Stimulated activated CD4-positive, alpha-beta T cell treated with anti-CD3 and anti-CD28 coated beads, Interleukin-1b, Interleukin-23, amount 100 ng/mL, for 1 hour (primary cell): ENCODE measurements at places on chromosomes 3 and 15.

- no peak for DNase-seq
These were observed 157.9 kb upstream of the BHLHE40 start for GRCh38 chr3:4821338-4821737.

GRCh38 chr15:89515477-89515876, 19.1 kb upstream of the RHCG start:
- DNase-seq: no peak

DNA sequence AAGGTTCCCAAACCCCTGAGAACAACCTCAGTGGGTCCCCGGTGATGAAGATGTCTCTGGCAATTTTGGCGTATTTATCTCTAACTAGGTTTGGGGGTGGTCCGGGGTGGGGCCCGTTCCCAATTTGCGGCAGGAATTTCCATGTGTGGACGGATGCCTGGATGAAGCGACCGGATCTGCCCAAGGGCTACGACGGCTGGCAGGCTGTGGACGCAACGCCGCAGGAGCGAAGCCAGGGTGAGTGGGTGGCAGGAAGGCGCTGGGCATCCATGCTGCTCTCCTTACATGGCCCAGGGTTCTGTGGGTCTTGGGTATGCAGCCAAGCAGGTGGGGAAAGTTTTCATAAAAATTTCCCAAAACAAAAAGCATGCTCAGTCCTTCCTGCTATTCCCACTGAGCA, 29.3 kb downstream of the TGM4 start:
- DNase-seq: no peak

- DNase-seq: no peak
These were observed 363.9 kb upstream of the SUCLG2 start for GRCh38 chr3:68018275-68018674.

- no peak for DNase-seq
These were observed 4.5 kb downstream of the IL17RB start for GRCh38 chr3:53850895-53851294.

DNA sequence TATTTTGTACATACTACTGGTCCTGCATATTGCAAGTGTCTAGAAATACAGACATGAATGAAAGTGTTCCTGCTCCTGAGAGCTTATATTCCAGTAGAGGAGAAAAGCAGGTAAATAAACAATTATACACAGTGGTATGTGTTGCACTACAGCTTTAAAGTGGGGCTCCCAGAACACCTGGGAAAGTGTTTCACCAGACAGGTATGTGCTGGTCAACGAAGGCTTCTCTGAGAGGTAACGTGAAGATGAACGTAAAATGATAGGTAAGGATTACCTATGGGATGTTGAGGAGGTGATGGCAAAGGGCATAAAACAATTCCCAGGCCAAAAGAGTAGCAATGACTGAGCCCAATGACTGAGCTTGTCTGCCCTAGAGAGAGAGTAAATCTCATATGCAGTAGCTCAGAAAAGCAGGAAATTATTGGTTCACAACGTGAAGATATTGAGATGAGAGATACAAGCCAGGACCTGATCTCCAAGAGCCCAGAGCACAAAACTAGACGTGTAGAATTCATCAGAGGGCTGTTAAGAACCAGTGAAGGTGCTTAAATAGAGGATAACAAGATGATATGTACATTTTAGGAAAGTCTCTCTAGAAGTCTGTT, 459.1 kb upstream of the BCHE start:
- no peak for DNase-seq

DNA sequence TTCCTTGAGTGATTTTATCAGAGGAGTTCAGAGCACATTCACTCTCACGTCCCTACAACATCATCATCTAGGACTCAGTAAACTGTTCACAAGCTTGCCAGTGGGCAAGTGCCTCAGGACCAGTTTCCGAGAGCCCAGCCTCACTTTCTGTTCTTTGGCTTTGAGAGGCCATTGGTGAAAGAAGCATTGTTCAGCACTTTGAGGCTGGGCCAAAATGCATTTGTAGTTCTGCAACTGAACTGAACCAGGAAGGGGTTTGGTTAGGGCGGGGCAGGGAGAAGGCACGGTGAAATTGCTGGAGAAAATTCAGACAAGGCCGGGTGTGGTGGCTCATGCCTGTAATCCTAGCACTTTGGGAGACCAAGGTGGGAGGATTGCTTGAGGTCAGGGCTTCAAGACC, 222.1 kb upstream of the CHRM5 start:
- no peak for DNase-seq

- no peak for DNase-seq
These were observed 43.0 kb upstream of the HEG1 start for GRCh38 chr3:125098611-125099291.

GRCh38 chr3:182393830-182394367, 399.4 kb upstream of the ATP11B start:
- no peak for DNase-seq

DNA sequence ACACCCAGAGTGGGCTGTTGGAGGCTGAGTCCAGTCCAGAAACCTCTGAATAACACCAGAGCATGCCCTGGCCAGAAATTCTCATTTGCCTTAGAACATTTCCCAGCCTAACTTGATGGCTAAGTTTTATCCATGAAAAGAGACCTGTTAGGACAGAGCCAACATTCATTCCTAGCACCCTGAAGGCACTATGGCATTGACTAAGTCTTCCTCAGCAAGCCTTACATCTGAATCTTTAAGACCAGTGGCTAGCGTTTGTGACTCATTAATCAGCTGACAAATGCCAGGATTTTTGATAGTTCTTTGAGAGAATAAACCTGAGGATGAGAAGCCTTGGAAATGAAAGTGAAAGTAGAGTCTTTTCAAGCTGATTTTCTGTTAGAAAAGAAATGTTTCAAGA, 1087.1 kb upstream of the ALCAM start:
- DNase-seq: no peak

- no peak for DNase-seq
These were observed 154.3 kb upstream of the IGF1R start for GRCh38 chr15:98493966-98494511.

- no peak for DNase-seq
These were observed 27.7 kb upstream of the IL20RB start for GRCh38 chr3:136929977-136930670.

GRCh38 chr15:85615930-85616329, 178.8 kb downstream of the KLHL25 start:
- DNase-seq: no peak

- DNase-seq: no peak
These were observed 50.9 kb downstream of the CAPN7 start for GRCh38 chr3:15256861-15257341.

- no peak for DNase-seq
These were observed 78.7 kb downstream of the CRYGS start for GRCh38 chr3:186465508-186465907.

- DNase-seq: no peak
These were observed 191.8 kb downstream of the CGGBP1 start for GRCh38 chr3:87867001-87867400.

DNA sequence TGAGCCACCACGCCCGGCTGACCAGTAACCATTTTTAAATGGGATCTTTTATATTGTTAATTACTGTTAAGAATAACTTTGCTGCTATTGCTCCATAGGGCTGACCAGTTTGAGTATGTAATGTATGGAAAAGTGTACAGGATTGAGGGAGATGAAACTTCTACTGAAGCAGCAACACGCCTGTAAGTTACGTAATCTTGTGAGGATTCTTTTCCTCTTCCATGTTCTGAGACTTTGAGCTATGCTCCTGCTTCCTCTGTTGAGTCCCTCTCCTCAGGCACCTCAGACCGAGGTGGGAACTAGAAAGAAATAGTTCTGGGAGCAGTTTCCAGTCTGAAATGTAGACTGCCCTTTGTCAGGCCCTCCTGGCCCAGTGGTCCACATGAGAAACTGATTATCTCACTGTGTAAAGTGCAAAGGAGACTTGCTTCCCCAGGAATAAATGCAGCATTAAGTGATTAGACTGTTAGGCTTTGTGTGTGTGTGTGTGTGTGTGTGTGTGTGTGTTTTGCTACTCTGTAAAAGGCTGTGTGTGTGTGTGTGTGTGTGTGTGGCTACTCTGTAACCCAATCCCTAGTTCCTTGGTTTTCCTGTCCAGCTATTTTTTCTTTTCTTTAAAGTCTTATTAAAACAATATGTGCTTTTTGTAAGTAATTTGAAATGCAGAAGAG, 5.2 kb downstream of the POLR2H start:
- no peak for DNase-seq

- DNase-seq: no peak
These were observed 108.8 kb downstream of the EPHA3 start for GRCh38 chr3:89216016-89216739.

DNA sequence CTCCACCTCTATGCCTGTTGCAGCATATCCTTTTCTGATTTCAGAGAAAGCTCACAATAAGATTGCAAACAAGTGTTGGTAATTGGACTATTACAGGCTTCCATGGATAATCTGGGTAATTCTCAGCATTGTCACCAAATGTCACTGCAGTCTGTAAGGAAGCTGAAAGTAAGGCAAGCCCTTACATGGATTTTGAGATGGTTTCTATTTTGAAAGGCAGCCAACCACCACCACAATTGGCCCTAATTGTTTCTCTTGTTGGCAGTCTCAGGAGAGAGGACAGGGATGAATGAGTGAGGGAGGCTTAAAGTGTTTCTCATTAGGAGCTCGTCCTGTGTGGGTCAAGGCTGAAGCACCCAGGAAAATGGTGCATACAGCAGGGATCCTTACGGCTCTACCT, 879.9 kb downstream of the TUSC7 start:
- no peak for DNase-seq

- DNase-seq: no peak
These were observed 61.4 kb downstream of the MFSD1 start for GRCh38 chr3:158863247-158863646.

DNA sequence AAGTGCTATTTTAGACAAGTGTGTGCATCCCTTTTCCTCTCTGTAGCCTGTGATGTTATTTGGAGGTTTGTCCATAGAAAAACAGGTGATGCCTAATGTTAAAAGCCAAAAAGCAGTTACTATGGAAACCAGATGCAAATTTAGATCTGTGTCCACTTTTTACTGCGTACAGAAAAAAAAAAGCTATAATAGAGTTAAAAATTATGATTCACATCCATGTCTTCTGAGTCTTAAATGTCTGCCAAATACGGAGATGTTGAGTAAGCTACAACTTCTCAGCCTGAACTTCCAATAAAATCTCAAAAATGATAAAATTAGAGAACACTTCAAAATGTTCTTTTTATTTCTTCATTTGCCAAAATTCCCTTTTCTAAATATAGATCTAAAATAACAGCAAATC, 74.2 kb upstream of the GAP43 start:
- no peak for DNase-seq

DNA sequence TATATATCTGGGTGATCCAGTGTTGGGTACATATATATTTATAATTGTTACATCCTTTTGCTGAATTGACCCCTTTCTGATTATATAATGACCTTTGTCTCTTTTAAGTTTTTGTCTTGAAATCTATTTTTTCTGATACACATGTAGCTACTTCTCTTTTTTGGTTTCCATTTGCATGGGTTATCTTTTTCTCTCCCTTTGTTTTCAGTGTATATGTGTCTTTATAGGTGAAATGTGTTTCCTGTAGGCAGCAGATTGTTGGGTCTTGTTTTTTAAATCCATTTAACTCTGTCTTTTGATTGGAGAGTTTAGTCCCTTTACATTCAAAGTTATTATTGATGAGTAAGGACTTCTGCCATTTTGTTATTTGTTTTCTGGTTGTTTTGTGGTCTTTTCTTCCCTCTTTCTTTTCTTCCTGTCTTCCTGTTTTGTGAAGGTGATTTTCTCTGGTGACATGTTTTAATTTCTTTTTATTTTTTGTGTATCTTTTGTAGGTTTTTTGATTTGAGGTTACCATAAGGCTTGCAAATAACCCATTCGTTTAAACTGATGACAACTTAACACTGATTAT, 56.8 kb downstream of the STARD9 start:
- DNase-seq: no peak

DNA sequence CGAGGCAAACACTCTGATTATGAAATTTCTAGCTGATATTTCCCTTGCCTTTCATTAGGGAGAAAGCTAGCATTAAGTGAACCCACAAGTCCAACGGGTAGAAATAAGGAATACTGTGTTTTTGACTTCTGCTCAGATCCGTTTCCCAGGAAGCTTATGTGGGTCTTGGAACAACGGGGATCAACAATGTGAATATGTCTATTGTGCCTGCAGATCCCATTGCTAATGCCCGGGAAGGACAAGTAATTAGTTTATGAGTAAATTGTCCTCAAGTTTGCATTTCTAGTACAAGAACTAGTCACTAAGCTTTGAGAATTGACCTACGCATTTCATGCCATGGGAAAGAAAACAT, 236.4 kb downstream of the UACA start:
- no peak for DNase-seq

GRCh38 chr3:83802801-83803200, 1156.0 kb upstream of the CADM2 start:
- no peak for DNase-seq

GRCh38 chr15:82931221-82931620, 21.3 kb downstream of the HOMER2 start:
- no peak for DNase-seq

DNA sequence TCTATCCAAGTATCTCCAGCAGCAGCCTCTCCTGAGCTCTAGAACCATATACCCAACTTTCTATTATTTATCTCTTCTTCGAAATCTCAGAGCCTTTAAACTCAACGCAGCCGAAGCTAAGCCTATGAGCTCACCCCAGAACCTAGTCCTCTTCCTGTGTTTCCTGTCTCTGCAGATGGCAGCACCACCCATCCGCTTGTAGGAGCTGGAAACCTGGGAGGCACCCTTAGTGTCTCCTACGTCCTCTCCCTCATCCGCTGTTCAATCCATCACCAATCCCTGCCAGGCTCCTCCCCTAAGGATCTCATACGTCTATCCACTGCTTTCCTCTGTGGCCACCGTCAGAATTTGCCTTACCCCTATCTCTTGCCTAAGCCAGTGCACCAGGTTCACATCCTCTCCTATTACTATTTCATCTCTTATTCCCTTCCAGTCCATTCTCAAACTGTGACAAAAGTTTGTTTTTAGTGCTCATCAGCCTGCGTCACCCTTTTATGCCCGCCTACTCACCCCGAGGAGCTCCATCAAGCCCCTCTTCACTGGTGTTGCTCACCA, 9.6 kb downstream of the VGLL4 start:
- DNase-seq: no peak

GRCh38 chr3:98259707-98260106, 4.3 kb upstream of the OR5H6 start:
- no peak for DNase-seq
